ENCODE measurements at places on chromosomes 6 and 20.

- no peak for DNase-seq
Observed at GRCh38 chr6:167465482-167465881, 140.6 kb downstream of the TTLL2 start.

DNA sequence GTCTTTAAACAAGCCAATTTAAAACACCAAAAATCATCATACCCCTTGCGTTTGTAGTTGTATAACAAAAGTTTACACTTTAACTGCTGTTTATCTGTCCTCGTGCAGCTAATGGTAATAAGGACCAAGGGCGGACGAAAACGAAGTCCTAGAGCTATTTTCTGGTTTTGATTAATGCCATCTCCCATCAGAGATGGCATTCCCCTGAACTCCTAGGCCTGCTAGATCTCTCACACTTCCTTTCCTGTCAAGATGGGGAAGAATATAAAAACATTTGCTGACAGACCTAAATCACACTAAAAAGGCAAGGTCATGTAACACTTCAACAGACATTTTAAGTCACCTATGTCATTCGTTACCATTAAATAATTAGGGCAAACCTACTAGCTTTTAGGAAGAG lies 9.5 kb downstream of the DEK start:
- no peak for DNase-seq

- DNase-seq: no peak
Observed at GRCh38 chr6:65938000-65938399, 231.0 kb upstream of the EYS start.

DNA sequence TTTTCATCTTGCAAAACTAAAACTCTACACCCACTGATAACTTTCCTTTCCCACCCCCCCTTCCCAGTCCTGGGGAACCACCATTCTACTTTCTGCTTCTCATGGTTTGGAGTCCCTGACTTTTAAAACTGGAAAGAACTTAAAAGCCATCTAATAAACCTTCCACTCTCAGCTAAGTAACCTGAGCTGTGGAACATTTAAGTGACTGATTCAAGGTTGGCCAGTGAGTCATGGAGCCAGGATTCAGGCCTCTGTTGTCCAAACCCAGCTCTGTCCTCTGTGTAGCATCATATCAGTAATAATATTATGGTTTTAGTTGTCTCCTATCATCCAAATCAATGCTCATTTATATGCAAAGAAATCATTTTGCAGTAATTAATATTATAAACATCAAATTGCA lies 176.0 kb upstream of the NT5E start:
- DNase-seq: no peak

DNA sequence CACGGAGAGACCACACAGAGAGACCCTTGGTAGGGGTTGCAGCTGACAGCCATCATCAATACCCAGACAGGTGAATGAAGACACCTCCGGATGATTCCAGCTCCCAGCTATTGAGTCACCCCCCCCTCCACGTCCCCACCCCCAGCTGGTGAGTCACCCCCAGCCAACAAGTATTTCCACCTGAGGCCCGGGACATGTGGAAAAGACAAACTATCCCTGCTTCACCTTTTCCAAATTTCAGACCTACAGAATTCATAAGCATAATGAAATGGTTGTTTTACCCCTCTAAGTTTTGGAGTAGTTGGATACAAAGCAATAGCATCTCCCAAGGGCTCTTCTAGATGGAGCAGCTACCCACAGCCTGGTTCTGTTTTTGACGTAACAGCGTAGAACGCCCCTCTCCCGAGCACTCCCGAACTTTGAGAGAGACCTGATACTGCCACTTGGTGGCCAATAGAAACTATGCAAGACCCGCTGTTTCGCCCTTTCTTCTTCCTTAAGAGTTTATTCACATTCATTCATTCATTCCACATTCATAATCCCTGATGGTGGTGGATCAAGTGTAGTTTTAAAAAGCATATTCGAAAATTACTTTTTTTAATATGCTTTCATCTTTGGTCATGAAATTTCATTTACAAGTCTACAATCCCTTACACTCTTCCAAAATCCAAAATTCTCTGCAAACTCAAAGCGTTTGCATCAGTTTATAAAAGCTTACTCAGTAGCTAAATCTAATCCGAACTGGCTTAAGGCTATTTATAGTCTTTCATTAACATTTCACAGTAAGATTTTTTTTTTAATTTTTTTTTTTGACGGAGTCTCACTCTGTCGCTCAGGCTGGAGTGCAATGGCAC lies 15.1 kb upstream of the PPP1R16B start:
- DNase-seq: peak; percentile 36

DNA sequence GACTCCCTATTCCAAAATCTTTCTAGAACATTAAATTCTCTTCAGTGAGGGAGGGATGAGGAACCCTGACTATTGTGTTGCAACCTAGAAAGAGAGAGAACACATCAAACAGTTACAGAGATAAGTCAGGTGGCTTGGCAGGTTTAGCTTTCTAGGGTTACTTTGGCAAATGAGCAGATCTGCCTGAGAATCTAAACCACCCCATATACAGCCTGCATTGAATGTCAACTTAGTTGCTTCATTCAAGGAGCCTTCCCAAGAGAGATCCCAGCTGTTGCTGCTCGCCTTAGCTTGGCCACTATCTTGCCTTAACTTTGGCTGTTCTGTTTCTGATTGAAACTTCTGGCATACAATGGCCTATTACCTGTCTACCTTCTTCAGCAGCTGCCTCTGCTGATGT lies 74.7 kb upstream of the TCF21 start:
- DNase-seq: no peak

GRCh38 chr6:17851720-17852161 lies 135.7 kb downstream of the KIF13A start:
- DNase-seq: no peak

GRCh38 chr6:26514984-26515383 lies 14.9 kb downstream of the BTN1A1 start:
- DNase-seq: no peak

GRCh38 chr6:115078555-115078954 lies 735.7 kb upstream of the HS3ST5 start:
- DNase-seq: no peak

GRCh38 chr6:80435457-80435856 lies 329.0 kb downstream of the BCKDHB start:
- no peak for DNase-seq

GRCh38 chr6:11374036-11375010 lies 141.9 kb upstream of the NEDD9 start:
- no peak for DNase-seq

DNA sequence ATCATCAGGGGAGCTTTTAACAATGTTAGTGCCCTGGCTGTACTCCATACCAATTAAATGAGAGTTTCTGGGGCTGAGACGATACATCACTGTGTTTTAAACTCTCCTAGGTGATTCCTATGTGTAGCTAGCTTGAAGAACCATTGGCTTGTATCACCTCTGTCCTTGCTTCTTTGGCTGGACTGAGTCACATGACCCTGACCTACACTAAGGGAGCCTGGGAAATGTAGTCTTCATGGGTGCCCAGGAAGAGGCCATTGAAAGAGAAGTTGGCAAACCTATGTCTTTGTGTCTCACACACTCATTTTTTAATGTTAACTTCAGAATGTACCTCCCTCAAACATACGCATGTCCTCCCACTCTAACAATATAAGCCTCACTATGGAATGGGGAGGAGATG lies 506.6 kb downstream of the DHX35 start:
- no peak for DNase-seq

GRCh38 chr6:70282312-70282918 lies 20.5 kb downstream of the COL9A1 start:
- no peak for DNase-seq

All from COR-L47 (cell line).